ENCODE measurements at places on chromosomes 1 and 21. TPM values are rescaled to one million over a fixed set of nuclear protein-coding genes. Genes with fewer than 3 reads are reported as not detected.

DMBX1 gene
- total RNA-seq, result not detected

DNA sequence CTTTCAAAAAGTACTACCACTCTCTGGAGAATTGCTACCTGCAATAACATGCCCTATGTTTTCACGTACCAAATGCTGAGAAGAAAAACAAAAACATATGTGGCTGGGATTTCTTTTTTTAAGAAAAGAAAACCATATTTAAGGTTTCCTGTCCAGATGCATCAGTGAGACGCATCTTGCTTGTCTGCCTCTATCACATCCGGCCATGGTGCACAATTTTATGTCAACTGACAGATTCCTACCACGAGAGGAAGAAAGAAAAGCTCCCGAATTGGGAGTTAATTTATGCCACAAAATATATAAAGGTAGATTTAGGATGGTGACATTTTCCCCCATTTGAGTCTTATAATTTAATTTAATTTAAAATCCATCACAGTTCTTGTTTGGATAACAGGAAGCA lies 62.3 kb upstream of the COL24A1 start:
- DNase-seq, result no peak

DNA sequence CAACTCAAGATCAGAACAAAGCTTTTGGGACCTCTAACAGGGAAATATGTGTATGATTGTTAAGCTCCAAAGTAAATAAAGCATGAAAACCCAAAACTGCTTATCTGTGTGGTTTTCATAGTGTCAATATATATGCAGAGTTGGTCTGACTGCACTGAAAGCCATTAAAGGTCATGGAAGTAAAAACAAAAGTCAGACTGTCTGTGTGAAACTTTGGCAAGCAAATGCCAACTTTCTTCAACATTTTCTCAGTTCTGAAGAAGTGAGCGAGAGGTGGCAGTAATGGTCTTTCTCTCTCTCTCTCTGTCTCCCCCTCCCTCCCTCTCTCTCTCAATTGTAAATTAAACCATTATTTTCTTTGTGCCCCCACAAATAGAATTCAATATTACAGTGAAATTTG lies 100.1 kb upstream of the S1PR1 start:
- DNase-seq, result no peak

GRCh38 chr1:18646091-18646785 lies 15.6 kb downstream of the PAX7 start:
- DNase-seq, result no peak

GRCh38 chr1:199724049-199724448 lies 303.5 kb upstream of the NR5A2 start:
- DNase-seq, result no peak

DNA sequence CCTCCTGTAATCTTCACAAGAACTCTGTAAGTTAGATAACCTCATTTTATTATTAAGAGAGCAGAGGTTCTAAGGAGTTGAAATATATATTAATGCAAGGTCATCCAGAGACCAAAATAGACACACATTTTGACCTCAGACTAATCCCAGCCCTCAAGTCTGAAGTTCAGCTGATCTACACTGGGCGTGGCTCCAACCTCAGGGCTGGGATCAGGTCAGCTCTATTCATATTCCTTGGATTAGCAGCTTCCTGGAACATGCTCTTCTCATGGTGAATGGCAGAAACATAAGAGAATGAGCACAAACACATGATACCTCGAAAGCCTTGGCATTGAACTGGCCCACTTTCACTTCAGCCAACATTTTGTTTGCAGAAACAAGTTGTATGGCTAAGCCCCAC lies 200.8 kb upstream of the ST6GALNAC5 start:
- no peak for DNase-seq

DNA sequence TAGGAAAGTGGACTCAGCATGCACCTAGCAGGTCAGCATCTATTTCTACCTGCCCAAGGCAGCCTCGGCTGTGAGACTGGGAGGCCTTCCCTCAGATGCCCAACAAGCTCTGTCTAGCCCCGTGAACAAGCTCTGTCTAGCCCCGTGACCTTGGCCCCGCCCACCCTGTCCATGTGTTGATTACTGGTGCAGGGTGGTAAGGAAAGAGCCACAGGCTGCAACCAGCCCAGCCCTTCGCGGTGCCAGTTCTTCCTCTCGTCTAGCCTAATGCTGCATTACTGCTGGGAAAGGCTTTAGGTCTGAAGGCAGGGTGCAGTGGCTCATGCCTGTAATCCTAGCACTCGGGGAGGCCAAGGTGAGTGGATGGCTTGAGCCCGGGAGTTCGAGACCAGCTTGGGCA lies 2.2 kb downstream of the GPR153 start:
- DNase-seq, result no peak

GRCh38 chr1:165415068-165415467 lies 29.9 kb downstream of the RXRG start:
- DNase-seq, result no peak

GRCh38 chr1:40785446-40785845 lies 1.9 kb downstream of the KCNQ4 start:
- no peak for DNase-seq

DNA sequence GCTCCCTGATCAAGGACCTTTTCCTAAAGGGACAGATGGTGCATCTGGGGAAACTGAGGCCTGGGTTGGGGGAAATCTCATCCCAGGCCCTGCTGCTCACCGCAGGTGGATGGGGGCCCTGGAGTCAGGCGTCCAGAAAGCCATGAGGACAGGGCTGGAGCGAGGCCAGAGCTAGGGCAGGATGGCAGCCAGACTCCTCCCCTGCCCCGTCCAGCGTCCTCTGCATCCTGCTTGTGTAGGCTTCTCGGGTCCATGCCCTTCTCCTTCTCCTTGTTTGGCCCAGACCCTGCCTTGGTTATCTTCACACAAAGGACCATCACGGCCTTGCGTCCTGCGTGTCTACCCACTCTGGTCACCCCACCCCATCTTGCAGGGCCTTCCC lies 43.0 kb downstream of the TRIM11 start:
- no peak for DNase-seq

GRCh38 chr21:28338701-28339305 lies 653.9 kb downstream of the LTN1 start:
- DNase-seq, result no peak

- no peak for DNase-seq
Measured at GRCh38 chr1:56135864-56136147, 443.6 kb downstream of the PLPP3 start.

All from SJSA1 (cell line).